ENCODE measurements at places on chromosomes 11 and 22.
A peak's percentile ranks its signal among the peaks of the same experiment; 100 is the strongest.

- H3K27ac ChIP-seq = no peak overlapping the region
- peaks cover 6% of the 10 kb centered on the region for H3K36me3 ChIP-seq
Measured at GRCh38 chr11:46537121-46537520, 56.7 kb downstream of the AMBRA1 start.

GRCh38 chr11:68021167-68021787 lies 9.2 kb upstream of the NDUFS8 start:
- no peak for DNase-seq
- no peak overlapping the region for H3K27ac ChIP-seq
- no peaks in the 10 kb centered on the region for H3K36me3 ChIP-seq
- no peak overlapping the region for H3K4me3 ChIP-seq
- H3K27me3 ChIP-seq = no peaks in the 10 kb centered on the region
- H3K4me1 ChIP-seq = peaks cover 7% of the 10 kb centered on the region

DNA sequence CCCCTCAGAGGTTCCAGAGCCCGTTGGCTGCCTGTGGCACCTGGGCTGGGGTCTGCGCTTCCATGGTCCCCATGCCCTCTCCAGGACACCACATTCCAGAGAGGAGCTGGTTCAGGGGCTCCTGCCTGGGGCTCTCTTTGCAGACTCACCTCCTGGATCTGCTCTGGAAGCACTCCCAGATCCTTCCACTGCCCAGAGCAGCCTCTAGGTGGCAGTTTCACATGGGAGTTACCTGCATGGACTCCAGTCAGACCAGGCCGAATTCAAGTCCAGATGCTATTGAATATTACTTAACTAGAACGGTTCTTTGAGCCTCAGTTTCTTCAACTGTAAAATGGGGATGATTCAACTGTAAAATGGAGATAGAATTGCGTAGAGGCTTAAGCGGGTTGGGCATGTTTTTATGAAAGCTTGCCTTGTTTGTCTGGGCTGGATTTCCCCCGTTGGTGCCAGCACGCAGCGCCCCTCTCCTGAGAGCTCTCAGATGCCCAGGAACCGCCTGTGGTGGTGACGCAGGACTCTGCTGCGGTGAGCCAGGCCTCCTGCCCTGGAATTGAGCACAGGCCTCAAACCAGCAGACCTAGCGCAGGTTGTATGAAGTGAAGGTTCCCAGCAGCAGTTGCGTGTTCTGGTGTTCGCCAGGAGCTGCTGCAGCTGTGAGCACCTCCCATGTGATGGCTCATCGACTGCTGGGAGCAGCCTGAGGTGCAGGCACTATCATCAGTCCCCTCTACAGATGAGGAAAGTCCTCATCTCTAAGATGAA lies 44.2 kb downstream of the LMO1 start:
- no peak overlapping the region for H3K27ac ChIP-seq
- H3K27me3 ChIP-seq = peaks cover 17% of the 10 kb centered on the region
- H3K36me3 ChIP-seq = no peaks in the 10 kb centered on the region
- peaks cover 2% of the 10 kb centered on the region for H3K4me1 ChIP-seq

DNA sequence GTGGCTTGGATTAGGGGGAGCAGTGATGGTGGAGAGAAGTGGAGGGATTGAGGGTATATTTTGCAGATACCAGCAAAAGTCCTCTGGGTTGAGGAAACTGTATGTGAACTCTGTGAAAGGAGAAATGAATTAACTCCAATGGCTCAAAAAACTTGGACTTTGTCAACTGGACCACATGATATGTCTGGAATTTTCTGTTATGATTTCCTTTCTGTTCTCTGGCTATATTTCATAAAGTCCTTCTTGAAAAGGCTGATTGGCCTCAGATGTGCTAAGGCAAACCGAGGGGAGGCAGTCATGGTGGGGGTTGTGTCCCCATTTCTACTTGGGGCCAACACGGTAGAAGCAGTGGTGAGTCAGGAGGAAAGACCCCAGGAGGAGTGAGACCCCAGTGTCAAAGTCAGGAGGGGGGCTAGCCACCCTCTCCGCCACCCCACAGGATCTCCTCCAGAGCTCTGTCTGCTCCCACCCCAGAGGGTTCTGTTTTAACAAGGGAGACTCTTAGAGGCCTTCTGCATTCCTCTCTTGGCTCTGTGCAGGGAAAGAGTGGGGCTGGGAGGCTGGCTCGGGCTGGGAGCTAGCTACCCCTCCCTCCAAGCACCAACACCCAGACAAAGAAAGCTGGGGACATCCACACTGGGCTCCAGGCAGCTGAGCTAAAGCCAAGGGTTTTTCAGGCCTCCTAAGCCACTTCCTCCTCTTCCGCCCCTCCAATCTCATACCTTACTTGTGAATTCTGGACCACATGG lies 13.8 kb downstream of the CHRDL2 start:
- no peaks in the 10 kb centered on the region for H3K36me3 ChIP-seq
- H3K4me3 ChIP-seq = no peak overlapping the region
- H3K27me3 ChIP-seq = no peaks in the 10 kb centered on the region
- no peak for DNase-seq

- no peak for DNase-seq
- peaks cover 20% of the 10 kb centered on the region for H3K4me1 ChIP-seq
- no peaks in the 10 kb centered on the region for H3K27me3 ChIP-seq
- peak overlapping the region; percentile 70 for H3K27ac ChIP-seq
Measured at GRCh38 chr22:46069521-46070214, 80.7 kb upstream of the PPARA start.

DNA sequence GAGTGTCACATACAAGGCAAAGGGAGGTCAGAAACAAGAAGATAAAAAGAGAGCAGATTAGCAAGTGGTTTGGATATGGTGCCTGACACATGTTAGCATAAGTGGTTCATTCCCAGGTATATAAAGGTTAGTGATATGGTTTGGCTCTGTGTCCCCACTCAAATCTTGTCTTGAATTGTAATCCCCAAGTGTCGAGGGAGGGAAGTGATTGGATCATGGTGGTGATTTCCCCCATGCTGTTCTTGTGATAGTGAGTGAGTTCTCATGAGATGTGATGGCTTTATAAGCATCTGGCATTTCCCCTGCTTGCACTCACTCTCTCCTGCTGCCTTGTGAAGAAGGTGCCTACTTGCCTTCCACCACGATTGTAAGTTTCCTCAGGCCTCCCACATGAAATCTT lies 12.1 kb upstream of the DKK3 start:
- H3K4me1 ChIP-seq = no peaks in the 10 kb centered on the region
- no peak for DNase-seq
- no peaks in the 10 kb centered on the region for H3K36me3 ChIP-seq
- no peak overlapping the region for H3K27ac ChIP-seq
- no peak overlapping the region for H3K4me3 ChIP-seq
